Adipocyte (in vitro differentiated cells): ENCODE measurements at places on chromosomes 4 and X.

DNA sequence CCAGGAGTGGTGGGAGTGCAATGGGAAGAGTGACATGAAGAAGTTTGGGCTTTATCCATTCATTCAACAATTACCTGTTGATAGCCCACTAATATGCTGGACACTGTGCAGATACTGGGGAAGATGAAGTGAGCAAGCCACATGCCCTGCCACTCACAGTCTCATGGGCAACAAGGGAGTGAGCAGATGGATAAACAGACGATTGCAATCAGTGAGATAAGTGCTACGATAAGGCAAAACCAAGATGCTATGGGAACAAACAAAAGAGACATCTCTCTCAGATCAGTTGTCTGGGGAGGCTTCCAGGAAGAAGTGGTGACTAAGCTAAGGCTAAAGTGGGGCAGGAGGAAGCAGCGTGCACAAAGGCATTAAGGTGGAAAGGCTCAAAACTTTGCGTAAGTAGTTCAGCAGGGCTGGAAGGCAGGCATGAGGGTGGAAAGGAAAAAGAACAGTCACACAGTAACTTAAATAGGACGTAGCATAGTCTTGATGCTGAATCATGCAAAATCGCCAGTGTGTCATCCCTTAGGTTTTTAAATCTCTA lies 31.7 kb downstream of the GAB3 start:
- no peak for DNase-seq

- peak; percentile 9 for DNase-seq
Observed at GRCh38 chrX:31268359-31268758, 196.5 kb upstream of the FTHL17 start.

DNA sequence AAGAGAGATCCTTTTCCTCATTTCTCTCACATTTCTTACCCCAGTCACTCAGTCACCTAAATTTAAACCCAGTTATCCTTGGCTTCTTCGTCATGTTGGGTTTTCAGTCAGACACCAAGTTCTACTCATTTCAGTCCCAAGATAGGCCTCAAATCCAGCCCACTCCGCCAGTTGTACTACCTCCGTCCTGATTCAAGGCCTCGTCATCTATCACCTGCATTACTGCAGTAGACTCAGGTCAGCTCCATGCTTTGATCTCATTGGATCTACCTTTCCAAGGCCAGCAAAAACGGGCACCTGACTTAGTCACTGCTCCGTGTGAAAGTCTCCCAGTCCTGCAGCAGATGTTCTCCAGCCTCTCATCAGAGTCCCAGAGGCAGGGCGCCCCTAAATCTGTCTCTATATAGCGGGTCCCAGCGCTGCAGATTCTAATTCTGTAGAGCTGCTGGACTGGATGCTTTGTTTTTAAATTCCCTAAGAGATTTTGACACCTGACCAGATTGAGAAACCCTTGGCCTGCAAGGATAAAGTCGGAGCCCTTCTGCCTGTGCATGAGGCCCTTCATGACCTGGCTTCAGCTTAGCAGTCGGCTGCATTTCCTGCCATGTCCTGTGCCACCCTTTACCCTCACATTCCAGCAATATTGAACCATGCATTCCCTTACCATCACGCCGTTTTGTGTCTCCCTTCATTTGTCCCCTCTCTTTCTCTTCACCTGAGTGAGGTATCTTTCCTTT lies 53.7 kb downstream of the ZFX start:
- DNase-seq, result no peak

DNA sequence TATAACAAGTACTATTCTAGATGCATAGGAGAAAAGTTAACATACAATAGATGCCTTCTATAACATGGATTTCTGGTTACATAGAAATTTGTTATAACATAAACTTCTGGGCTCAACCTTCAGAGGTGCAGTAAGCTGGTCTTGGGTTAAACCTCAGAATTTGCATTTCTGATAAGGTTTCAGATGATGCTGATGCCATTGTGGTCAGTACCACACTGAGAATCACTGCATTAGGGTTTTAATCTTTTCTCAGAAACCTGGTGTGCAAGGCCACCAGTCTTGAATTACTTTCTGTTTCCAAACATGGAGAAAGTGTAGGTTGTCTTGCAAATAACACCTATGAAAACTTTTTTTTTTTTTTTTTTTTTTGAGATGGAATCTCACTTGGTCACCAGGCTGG lies 146.2 kb downstream of the SPOCK3 start:
- no peak for DNase-seq

DNA sequence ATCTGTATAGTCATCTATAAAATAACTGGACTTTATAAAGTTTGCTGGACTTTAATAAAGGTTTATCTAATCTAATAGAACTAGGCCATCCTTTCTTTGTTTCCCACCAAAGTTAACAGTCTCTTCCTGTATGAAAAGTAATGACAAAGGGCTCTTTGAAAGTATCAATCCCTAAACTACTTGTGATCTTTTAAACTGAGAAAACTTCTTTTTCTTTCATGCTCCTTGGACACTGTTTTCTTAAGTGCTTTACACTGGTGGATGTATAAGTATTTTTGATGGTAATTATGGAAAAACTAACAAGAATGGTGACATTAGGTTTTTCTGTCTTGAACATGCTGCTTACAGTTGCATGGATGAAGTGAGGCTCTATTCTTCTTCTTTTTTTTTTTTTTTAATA lies 2.4 kb upstream of the ZFX start:
- DNase-seq, result no peak

DNA sequence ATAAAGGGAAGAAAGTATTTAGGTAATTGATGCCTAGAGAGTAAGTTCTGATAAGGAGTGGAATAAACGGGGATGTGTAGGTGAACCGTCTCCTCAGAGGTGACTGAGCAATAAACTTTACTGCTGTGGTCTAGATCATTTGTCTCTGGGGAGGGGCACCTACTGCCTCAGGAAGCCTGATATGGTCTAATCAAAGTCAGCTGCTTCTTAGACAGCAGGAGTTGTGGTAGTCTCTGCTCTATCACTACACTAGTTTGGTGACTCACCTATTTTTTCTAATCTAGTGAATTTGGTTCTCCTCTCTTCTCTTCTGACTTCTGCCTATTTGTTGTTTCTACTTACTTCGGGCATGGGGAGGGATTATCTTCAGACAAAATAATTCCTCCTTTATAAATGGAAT lies 95.1 kb upstream of the STIM2 start:
- no peak for DNase-seq

DNA sequence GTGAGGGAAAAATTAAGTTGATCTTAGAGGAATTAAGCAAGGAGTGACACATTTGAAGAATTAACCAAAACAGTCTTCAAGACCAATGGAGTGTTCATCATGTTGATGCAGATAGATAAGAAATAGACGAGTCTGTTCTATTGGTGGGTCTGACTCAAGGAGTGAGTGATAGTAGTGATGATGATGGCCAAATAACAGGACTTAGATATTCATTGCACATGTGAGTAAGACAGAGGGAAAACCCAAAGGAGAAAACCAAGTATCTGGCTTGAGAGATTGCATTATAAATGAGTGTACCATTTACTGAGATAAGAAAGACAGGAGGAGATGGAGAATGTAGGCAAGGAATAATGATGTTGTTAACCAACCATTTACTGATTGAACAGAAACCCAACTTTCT lies 321.3 kb downstream of the ADGRL3 start:
- no peak for DNase-seq

- DNase-seq, result no peak
Observed at GRCh38 chr4:66837279-66837922, 707.9 kb downstream of the CENPC start.

GRCh38 chrX:30735839-30736238 lies 82.6 kb downstream of the GK start:
- peak; percentile 65 for DNase-seq

DNA sequence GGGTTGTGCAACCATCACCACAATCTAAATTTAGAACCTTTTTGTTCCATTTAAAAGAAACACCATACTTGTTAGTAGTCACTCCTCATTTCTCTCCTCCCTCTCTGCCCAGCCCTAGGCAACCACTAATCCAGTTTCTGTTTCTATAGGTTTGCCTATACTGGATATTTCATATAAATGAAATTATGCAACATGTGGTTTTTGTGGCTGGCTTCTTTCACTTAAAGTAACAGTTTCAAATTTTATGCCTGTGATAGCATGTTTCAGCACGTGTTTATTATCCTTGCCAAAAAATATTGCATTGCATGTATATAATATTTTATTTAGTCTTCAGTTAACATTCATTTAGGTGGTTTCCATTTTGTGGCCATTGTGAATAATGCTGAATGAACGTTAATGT lies 437.6 kb downstream of the IL1RAPL1 start:
- DNase-seq, result no peak

GRCh38 chr4:8939160-8939839 lies 67.7 kb upstream of the HMX1 start:
- DNase-seq, result no peak

DNA sequence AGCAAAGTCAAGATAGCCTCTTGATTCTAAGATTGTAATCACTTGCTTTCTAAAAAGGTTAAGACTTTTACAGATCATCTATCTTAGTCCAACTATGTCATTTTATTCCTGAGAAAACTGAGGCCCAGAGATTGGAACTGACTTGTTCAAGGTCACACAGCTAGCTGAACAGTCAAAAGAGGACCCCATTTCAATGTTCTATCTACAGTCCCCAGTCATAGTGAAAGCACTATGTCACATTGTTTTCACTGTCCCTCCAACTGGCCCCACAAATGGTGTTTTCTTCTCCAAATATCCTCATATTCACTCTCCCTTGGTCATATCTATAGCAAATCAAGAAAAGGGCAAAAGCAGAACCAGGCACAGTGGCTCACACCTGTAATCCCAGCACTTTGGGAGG lies 145.2 kb downstream of the OPHN1 start:
- DNase-seq, result no peak

DNA sequence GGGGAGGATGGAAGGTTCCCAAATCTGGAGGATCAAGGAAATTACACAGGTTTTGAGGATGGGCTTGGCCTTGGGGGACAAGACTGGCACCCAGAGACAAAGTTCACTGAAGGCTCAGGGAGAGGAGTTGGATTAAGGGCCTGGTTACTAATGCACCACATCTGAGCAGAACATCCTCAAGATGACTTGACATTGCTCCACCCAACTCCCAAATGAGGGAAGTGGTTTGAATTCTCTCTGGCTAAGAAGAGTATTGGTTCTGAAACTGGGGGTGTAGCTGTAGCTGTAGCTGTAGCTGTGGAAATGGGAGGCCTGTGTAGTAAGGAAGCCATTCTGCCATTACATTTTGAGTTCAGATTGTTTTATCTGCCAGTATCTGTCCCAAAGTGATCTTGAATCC lies 129.4 kb downstream of the RASL11B start:
- no peak for DNase-seq

GRCh38 chr4:4945021-4945420 lies 74.2 kb downstream of the CYTL1 start:
- no peak for DNase-seq

DNA sequence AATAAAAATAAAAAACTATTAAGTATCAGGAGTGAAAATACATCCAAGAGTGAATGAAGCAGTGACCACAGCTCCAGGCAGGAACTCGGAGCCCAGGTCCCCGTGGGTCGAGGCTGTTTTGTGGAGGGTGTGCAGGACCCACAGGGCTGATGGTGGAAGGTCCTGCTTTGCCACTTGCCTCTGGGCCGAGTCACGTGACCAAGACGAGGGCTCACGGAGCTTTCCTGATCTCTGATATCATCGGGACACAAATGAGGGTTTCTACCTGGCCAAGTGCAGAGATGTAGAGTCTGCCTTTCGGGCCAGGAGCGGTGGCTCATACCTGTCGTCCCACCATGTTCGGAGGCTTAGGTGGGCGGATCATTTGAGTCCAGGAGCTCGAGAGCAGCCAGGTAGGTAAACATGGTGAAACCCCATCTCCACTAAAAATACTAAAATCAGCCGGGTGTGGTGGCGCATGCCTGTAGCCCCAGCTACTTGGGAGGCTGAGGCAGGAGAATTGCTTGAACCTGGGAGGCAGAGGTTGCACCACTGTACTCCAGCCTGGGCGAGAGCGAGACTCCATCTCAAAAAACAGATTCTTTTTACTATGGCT lies 7.2 kb downstream of the SLC25A6 start:
- no peak for DNase-seq

DNA sequence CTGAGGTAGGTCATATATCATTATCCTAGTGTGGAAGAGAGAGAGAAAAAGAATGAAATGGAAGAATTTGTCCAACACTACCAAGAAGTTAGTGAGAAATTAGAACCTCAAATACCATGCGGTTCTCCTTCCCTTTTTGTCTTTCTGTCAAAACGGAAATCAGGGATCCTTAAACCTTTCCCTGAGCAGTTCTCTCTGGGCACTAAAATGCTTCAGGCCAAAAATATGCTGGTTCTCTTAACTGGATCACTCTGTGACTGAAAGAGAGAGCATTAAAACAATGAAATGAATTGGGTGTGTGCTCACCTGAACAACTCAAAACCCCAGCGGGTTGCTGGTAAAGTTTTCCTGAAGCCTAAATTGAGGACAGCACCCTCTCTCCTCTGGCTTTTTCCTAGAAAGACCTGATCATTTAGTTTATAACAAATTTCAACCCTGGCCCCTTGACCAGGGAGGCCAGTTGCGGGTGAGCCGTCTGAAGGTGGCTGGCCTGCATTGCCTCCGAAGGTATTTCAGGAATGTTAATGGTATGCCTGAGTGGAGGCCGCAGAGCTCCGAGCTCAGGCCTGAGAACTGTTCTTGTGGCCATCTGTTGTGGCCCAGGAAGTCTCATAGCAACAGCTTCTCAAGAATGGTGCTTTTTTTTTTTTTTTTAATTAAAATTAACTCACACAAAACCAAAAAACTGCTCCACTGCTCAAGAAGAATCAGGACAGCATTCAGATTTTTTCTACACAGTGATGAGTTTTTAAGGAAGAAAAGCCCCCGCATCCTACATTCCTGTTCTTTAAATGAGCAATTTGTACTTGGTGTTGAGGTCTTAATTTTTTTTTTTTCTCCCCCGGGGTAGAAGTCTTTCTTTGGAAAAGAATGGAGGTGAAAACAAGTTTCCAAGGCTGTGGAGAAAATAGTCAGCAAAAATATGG lies 155.1 kb downstream of the SHROOM3 start:
- DNase-seq, result peak; percentile 88

- DNase-seq, result no peak
Observed at GRCh38 chrX:152899111-152899873, 1.4 kb downstream of the ZNF185 start.

DNA sequence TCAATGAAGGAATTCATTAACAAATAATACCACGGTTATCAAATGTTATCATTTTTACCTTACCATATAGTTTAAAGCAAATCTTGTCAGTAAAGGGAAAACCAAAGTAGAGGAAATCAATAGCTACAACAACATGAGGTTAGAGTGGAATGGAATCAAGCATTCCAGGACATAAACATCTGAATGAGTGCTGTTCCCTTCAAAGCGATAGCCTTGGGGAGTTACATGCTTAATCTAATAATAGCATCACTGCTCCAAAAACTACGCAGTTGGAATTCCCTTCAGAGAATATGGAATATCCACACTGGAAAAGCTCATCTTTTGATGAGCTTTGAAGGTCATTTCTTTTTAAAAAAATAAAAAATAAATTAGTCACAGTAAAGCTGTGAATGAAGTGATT lies 31.2 kb downstream of the PDE5A start:
- peak; percentile 11 for DNase-seq

- DNase-seq, result no peak
Observed at GRCh38 chrX:49748211-49748956, 52.6 kb upstream of the PAGE1 start.
